Fibroblast of skin of scalp (primary cell): ENCODE measurements at places on chromosomes 6 and 20.
A peak's percentile ranks its signal among the peaks of the same experiment; 100 is the strongest.

DNA sequence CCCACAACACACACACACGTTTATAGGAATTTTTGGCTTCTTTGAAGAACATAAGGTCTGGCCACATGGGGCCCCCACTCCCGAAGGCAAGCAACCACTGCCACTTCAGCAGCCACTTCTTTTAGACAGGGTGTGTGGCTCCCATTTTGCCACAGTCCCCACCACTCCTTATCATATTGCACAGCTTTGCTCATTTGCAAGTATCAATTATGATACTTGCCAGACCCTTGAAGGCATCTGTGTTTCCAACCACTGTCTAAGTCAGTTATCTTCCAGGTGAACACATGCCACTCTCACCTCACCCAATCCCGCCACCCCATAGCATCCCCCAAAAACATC is 73.1 kb downstream of the NOL4L start:
- no peak for DNase-seq

- no peak for DNase-seq
These were observed 26.9 kb upstream of the FOXP4 start for GRCh38 chr6:41519305-41519744.

- DNase-seq: peak; percentile 14
These were observed 28.5 kb downstream of the CDC5L start for GRCh38 chr6:44415873-44416502.

- DNase-seq: peak; percentile 7
These were observed 114.4 kb upstream of the SLC22A23 start for GRCh38 chr6:3571250-3571681.

GRCh38 chr6:135146162-135146934 is 34.8 kb upstream of the MYB start:
- DNase-seq: peak; percentile 78
